ENCODE measurements at places on chromosomes 5 and 9.

DNA sequence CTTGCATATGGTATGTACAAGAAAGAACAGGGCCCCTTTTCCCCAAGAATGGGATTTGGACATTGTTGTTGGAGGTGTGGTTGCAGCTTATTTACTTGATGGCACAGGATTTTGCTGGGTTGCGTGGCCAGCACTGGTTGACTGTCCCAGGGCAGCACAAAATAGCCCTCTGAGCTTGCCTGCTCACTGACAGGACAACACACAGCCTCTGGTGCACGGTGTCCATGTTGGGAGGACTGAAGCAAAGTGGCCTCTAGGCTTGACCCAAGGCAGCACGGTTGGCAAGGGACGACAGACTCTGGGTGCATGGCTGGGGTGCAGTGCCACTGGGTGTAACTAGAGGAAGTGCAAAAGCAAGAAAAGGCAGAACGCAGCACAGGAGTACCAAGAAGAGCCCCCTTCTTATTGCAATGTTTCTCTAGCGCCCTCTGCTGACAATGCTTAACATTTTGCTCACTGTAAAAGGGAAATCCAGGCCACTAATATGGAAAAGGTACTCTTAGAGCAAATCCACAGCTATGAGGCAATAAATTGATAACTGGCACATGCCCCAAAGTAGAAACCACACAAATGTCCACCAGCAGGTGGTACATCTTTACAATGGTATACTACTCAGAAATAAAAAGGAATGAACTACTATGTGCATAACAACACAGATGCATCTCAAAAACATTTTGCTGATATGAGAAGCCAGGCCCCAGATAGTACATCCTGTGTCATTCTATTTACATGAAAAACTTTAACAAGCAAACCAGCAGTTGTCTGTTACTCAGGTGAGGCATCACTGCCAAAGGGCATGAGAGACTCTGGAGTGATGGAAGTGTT, 47.4 kb upstream of the BARX1 start:
- peak; percentile 90 for DNase-seq

- no peak for DNase-seq
Observed at GRCh38 chr9:6443661-6444060, 30.7 kb downstream of the UHRF2 start.

- no peak for DNase-seq
Observed at GRCh38 chr9:137083394-137084004, 3.3 kb upstream of the MAN1B1 start.

DNA sequence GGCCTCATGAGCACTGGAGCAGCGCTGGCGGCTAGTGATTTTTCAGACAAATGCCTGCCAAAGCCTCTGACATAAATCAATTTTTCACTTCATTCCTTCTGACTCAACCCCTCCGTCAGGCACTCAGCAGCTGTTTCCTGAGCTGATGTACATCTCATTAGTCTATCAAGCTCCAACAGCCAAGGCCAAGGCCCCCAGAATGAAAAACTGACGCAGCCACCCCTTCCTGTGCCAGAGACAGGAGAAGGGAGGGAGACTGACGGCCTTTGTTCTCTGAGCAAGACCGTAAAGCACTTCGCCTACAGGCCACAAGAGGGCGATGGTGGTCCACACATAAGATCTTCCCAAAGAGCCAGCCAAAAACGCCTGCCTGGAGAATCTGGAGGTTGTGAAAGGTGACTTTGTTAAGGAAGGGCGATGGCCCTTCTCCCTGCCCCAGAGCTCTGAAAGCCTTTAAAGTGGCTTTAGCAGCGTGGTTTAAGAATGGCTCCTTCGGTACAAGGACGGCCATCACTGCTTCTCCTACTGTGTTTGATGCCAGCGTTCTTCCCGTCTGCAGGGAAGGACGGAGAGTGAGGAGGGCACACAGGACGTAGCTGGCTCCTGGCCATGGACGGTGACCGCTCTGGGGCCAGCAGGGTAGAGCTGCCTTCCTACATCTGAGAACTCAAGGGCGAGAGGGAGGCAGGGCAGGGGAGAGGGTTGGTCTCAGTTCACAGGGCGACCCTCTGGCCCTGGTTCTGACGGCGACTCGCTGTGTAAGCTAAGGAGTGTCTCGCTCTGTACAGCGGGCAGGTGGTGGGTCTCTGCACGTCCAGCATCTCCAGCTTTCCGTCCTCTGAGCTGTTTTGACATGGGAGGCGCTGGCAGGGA, 37.0 kb downstream of the ALG2 start:
- DNase-seq: peak; percentile 98

DNA sequence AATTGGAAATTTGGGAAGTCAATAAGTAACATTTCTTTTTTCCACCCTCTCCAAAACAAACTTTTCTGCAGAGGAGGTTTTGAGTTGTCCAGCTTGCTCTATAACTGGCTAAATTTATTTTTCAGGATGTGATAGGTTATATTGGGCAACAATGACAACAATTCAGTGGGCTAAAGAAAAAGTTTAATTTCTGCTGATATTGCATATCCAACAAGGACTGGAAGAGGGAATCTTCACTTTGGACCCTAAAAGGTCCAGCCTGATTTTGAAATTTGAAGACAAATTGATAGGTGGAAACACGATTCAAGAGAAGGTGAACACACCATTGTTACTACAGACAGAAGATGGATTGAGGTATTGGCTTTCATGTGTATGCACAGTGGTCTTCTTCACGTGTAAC, 393.1 kb downstream of the BRINP1 start:
- no peak for DNase-seq

DNA sequence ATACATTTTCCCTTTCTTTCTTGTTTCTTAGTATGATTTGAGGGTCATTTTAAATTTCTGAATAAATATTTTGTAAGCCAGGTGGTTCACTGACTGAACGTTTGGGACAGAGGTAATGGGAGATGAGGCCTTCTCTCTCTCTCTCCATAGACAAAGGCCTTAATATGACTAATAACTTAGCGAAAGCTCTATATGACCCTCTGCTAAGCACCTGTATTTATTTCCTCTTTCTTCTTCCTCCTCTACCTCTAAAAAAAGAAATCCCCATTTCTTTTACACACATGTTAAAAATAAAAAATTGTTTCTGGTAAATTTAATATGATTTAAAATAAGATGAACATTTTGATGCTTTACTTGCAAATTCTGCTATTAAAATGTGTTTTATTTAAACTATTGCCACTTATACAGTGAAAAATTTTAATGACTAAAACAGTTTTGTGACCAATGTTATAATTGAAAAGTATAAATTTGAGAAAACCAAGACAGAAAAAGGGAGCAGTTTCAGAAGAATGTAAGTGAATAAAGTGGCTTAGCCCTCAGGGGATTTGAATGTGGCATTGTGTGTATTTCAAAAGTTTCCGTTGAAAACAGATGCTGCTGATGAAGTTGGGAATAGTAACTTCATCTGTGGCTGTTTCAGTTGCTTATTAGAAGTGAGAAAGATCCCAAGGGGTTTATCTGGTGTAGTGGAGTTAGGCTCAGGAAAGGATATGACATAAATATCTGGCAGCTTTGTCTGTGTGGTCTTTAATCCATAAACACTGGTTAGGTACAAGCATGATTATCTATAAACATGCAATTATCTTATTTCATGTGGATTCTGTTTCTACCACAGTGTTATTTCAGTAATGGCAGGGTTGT, 128.6 kb upstream of the GRHPR start:
- peak; percentile 11 for DNase-seq

GRCh38 chr5:123808461-123809380, 296.7 kb downstream of the CSNK1G3 start:
- no peak for DNase-seq

DNA sequence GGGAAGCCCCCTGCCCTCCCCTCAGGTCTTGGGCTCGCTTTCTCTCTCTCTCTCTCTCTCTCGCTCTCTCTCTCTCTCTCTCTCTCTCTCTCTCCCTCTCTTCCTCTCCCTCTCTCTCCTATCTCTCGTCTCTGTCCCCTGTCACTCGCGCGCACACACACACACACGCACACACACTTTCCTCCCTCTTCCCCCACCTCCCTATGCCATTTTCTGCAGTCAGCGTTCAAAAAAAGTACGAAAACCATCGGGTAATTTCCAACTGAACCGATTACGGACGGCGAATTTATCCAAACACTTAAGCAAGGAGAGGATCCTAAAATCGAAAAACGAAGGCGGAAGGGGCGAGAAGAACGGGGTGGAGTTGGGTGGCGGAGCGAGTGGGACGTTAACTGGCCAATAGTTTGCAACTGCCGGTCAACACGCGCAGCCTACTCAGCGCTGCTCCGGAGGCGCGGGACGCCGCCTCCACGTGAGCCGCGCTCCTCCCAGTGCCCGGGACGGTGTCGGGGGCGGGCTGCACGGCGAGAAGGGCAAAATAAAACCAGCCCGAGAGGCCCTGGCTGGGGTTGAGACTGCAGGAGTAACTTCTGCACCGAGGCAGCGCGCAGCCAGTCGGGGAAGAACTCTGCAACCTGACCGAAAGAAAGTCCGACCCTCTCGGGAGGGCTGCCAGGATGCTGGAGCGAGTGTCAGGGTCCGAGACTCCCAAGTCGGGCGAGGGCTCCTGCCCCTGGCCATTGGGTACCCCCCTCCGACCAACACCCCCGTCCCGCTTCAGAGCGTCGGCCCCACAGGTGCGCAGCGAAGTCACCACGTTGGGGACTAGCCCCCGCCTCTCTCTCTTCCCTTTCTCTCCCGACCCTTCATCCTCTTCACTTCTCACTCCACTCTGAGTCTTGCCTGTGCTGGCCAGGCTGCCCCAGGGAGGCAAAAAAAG, 24.9 kb upstream of the ELAVL2 start:
- peak; percentile 41 for DNase-seq

GRCh38 chr9:128636024-128636390, 20.6 kb downstream of the DYNC2I2 start:
- no peak for DNase-seq

GRCh38 chr5:174644923-174645322, 79.5 kb upstream of the MSX2 start:
- DNase-seq: no peak

GRCh38 chr9:7489036-7489435, 310.5 kb downstream of the DMAC1 start:
- no peak for DNase-seq

GRCh38 chr5:172902497-172903472, 56.4 kb upstream of the RPL26L1 start:
- DNase-seq: no peak

Data from NCI-H1417 (cell line).